ENCODE measurements at places on chromosomes 6 and 20. TPM values are rescaled to one million over a fixed set of nuclear protein-coding genes. Genes with fewer than 3 reads are reported as not detected.

Gene ERVFRD-1
- total RNA-seq: not detected

- H3K27ac ChIP-seq: no peak overlapping the region
- no peak overlapping the region for H3K4me3 ChIP-seq
- peaks cover 29% of the 10 kb centered on the region for H3K4me1 ChIP-seq
- no peak for DNase-seq
- no peaks in the 10 kb centered on the region for H3K27me3 ChIP-seq
These were observed 105.4 kb downstream of the TMEM242 start for GRCh38 chr6:157217894-157218370.

GRCh38 chr6:36739947-36740817 is 42.6 kb downstream of the RAB44 start:
- H3K4me3 ChIP-seq: no peak overlapping the region
- H3K27me3 ChIP-seq: no peaks in the 10 kb centered on the region
- H3K4me1 ChIP-seq: peaks cover 3% of the 10 kb centered on the region
- no peak for DNase-seq
- H3K27ac ChIP-seq: no peak overlapping the region

Gene OLIG3
- 0.14 TPM for total RNA-seq

- H3K27me3 ChIP-seq: no peaks in the 10 kb centered on the region
- no peak overlapping the region for H3K27ac ChIP-seq
- no peak overlapping the region for H3K4me3 ChIP-seq
- no peak for DNase-seq
These were observed 50.8 kb upstream of the LY86 start for GRCh38 chr6:6537488-6538260.

Gene SPATS1
- total RNA-seq: not detected

DNA sequence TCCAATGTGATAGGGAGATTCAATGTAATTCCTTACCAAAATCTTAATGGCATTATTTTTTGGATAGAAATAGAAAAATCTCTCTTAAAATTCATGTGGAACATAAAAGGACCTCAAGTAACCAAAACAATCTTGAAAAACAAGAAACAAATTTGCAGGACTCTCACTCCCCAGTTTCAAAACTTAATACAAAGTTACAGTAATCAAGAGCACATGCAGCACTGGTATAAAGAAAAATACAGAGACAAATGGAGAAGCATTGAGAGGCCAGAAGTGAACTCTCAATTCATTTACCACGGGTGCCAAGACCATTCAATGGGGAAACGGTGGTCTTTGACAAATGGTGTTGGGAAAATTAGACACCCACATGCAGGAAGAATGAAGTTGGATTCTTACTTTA is 7.8 kb upstream of the TSBP1 start:
- no peaks in the 10 kb centered on the region for H3K36me3 ChIP-seq
- no peaks in the 10 kb centered on the region for H3K4me1 ChIP-seq
- H3K27me3 ChIP-seq: no peaks in the 10 kb centered on the region
- no peak overlapping the region for H3K27ac ChIP-seq
- no peak overlapping the region for H3K4me3 ChIP-seq
- DNase-seq: no peak

DNA sequence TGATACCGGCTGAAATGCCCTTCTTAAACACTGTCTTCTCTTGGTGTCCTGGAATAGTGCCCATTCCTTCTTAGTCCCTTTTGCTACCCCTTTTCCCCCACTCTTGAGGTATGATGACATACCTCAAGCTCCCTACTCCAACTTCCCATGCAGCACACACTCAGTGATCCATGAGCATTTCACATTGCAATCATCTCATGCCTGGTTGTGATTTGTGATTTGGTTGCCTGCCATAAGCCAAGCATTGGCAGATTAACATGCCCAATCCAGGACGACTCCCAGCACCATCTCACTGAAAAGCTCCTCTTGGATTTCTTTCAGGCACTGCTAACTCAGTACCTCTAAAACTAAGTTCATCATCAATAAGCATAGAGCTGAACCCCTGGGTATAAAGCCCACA is 14.7 kb upstream of the PTPRA start:
- DNase-seq: no peak

Gene RHAG
- not detected for total RNA-seq

Gene RIPOR2
- total RNA-seq: 0.29 TPM

Gene ELOVL4
- 10.4 TPM for total RNA-seq

Gene MYO6
- 33.1 TPM for total RNA-seq

Gene ZGPAT
- total RNA-seq: 25.5 TPM

Gene SLC22A16
- total RNA-seq: not detected

GRCh38 chr20:30601974-30602373 is 655.5 kb upstream of the DEFB115 start:
- no peaks in the 10 kb centered on the region for H3K4me1 ChIP-seq
- no peaks in the 10 kb centered on the region for H3K27me3 ChIP-seq
- H3K36me3 ChIP-seq: no peaks in the 10 kb centered on the region
- no peak for DNase-seq
- H3K27ac ChIP-seq: no peak overlapping the region
- H3K4me3 ChIP-seq: no peak overlapping the region

Gene GGTLC1
- not detected for total RNA-seq

Gene POLR1C
- total RNA-seq: 46.2 TPM

- no peaks in the 10 kb centered on the region for H3K36me3 ChIP-seq
- H3K27me3 ChIP-seq: no peaks in the 10 kb centered on the region
- peak; percentile 52 for DNase-seq
- H3K4me3 ChIP-seq: no peak overlapping the region
These were observed 6.0 kb upstream of the PTK7 start for GRCh38 chr6:43070028-43070632.

Gene TPD52L2
- total RNA-seq: 145 TPM

Gene IMPG1
- total RNA-seq: not detected

DNA sequence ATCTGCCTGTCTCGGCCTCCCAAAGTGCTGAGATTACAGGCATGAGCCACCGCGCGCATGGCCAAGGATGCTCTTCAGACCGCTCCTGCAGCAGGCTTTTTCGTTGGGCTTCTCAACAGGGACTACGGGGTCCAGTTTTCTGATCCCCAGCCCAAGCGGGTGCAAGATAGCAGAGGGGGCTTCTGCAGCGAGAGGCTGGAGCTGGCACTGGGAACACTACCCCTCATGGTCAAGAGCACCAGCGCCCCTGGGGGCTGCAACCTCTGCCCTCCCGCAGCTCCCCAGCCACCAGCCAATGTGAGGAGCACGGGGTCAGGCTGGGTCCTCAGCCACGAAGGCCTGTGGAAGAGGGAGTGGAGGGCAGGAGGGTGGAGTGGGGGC is 6.0 kb downstream of the CTSZ start:
- no peak overlapping the region for H3K4me3 ChIP-seq
- peaks cover 10% of the 10 kb centered on the region for H3K4me1 ChIP-seq
- no peak for DNase-seq

- no peaks in the 10 kb centered on the region for H3K27me3 ChIP-seq
- no peak for DNase-seq
- H3K36me3 ChIP-seq: no peaks in the 10 kb centered on the region
- no peak overlapping the region for H3K27ac ChIP-seq
- no peak overlapping the region for H3K4me3 ChIP-seq
- H3K4me1 ChIP-seq: no peaks in the 10 kb centered on the region
These were observed 74.2 kb downstream of the FILIP1 start for GRCh38 chr6:75419416-75419815.

Gene CHRNA4
- 0.82 TPM for total RNA-seq

- H3K36me3 ChIP-seq: no peaks in the 10 kb centered on the region
- peaks cover 11% of the 10 kb centered on the region for H3K27me3 ChIP-seq
- H3K27ac ChIP-seq: no peak overlapping the region
- no peak overlapping the region for H3K4me3 ChIP-seq
- no peaks in the 10 kb centered on the region for H3K4me1 ChIP-seq
These were observed 92.7 kb upstream of the AFDN start for GRCh38 chr6:167733740-167734661.

Gene SEL1L2
- total RNA-seq: not detected

DNA sequence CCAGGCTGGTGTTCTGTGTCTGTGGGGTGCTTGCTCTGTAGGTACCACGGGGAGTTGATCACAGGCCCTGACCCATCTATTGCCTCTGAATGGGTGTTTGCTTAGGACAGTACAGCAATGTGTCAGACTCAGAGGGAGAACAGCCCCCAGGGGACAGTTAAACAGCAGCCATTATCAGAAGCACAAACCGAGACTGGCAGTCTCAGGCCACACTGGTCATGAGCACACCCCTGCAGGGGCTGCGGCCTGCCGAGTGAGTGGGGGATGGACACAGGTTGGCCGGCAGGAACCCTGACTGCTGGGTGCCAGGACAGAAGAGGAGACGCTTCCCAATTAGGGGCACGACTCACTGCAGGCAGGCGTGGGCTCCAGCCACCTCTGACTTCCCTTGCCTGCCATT is 395.6 kb downstream of the CDH4 start:
- H3K4me3 ChIP-seq: no peak overlapping the region
- H3K27me3 ChIP-seq: no peaks in the 10 kb centered on the region
- no peak for DNase-seq
- H3K27ac ChIP-seq: no peak overlapping the region

Gene PRDM1
- 11.4 TPM for total RNA-seq

- H3K4me3 ChIP-seq: no peak overlapping the region
- no peak for DNase-seq
- H3K27me3 ChIP-seq: no peaks in the 10 kb centered on the region
- H3K4me1 ChIP-seq: peaks cover 11% of the 10 kb centered on the region
- no peak overlapping the region for H3K27ac ChIP-seq
- no peaks in the 10 kb centered on the region for H3K36me3 ChIP-seq
These were observed 498.8 kb downstream of the CDKAL1 start for GRCh38 chr6:21033084-21033483.

Gene BANF2
- not detected for total RNA-seq

- DNase-seq: no peak
- no peak overlapping the region for H3K4me3 ChIP-seq
- peaks cover 41% of the 10 kb centered on the region for H3K36me3 ChIP-seq
These were observed 30.4 kb upstream of the MROH8 start for GRCh38 chr20:37209661-37210314.

Gene MCHR2
- total RNA-seq: not detected

Gene PARD6B
- total RNA-seq: 13.1 TPM

DNA sequence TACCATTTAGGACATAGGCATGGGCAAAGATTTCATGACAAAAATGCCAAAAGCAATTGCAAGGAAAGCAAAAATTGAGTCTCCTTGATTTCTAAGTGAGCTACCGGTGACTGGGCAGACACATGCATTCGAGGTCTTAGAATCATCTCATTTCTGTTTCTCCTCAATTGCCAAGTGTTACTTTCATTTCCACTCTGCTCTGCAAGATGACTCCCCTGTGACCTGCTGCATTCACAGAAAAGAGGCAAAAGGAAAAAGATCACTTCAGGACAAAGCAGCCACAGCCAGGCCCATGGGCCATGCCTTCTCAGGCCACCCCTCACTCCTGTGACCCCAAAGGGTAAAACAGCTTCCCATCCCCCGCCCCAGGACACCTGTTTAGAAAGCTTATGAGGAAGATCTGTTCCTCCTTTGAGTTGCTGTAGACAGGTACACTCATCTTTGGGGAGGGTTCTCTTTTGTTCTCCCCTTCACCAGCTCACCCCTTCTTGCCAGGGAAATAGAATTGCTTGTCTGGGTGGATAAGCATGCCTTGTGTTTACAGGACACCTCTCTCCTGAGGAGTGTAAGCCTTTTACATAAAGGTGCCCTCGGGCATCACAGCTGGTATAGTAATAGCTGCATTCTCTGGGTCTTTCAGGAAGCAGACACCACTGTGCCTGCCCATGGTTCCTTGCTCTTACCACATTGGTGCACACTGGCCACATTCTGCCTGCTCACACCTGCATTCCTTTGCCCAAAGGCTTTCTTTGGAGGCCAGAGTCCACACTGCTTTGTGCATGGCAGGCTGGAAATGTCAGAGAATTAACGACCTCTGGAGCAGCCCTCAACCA is 105.0 kb downstream of the SLC24A3 start:
- no peak overlapping the region for H3K27ac ChIP-seq
- no peaks in the 10 kb centered on the region for H3K36me3 ChIP-seq
- no peaks in the 10 kb centered on the region for H3K4me1 ChIP-seq
- H3K4me3 ChIP-seq: no peak overlapping the region
- no peaks in the 10 kb centered on the region for H3K27me3 ChIP-seq

DNA sequence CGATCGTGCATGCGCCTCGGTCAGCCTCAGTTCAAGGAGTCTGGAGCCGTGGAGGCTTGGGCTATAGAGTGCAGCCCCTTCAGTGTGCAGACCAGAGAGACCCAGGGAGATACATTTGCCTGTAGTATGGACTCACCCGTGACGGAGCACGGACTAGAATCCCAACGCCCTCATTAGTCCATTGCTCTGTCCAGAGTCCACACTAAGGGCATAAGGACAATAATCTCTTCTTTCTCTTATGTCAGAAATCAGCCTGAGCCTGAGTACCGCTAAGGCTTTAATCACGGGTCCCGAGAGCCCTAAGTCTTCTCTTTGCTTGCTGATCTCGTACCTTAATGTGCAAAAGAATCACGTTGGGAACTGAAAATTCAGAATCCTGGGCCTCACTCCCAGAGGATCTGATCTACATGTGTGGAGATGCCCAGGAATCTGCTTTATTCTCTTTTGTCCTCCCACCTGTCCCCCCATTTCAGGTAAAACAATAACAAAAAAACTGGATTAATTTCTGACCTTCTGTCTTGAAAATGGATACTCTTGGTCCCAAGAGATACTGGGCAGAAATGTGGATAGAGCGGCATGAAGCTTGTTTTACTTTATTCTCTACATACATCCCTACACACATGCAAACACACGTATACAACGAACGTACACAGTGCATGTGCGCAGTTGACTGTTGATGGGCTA is 671 bp downstream of the BPHL start:
- H3K27ac ChIP-seq: peak overlapping the region; percentile 95
- H3K36me3 ChIP-seq: no peaks in the 10 kb centered on the region
- H3K4me3 ChIP-seq: peak overlapping the region; percentile 95
- H3K27me3 ChIP-seq: no peaks in the 10 kb centered on the region

Gene SCGN
- not detected for total RNA-seq

- no peak overlapping the region for H3K4me3 ChIP-seq
- no peak overlapping the region for H3K27ac ChIP-seq
- no peak for DNase-seq
These were observed 27.3 kb downstream of the DTD1 start for GRCh38 chr20:18615020-18615650.

- H3K36me3 ChIP-seq: no peaks in the 10 kb centered on the region
- H3K27me3 ChIP-seq: no peaks in the 10 kb centered on the region
- DNase-seq: no peak
- H3K4me3 ChIP-seq: no peak overlapping the region
- no peak overlapping the region for H3K27ac ChIP-seq
These were observed 279.9 kb downstream of the CD83 start for GRCh38 chr6:14397518-14397901.

Gene CEP250
- 81.2 TPM for total RNA-seq

Gene GPLD1
- 0.75 TPM for total RNA-seq

- H3K27ac ChIP-seq: no peak overlapping the region
- no peak overlapping the region for H3K4me3 ChIP-seq
- DNase-seq: no peak
These were observed 21.8 kb downstream of the PFDN4 start for GRCh38 chr20:54229566-54230160.

Gene PRRT1
- 0.67 TPM for total RNA-seq

All from astrocyte (in vitro differentiated cells and primary cell).